ENCODE measurements at places on chromosomes 7 and 10.

DNA sequence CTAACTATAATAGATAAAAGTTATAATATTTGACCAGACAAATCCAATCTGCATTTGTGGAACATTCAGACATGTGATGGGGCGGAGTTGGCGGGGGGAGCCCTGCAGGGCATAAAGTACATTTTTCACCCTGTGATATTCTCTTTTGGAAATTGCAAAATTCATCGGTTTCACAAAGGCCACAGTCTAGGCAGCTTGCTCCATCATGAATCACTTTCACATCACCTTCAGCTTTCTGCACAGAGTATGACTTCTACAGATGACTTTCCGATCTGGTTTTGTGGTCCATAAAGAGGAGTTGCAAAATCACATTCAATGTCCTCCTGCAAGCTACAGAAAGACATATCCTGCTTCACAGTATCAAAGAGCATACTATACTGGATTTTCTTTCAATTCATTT lies 51.4 kb upstream of the APBB1IP start:
- no peak for DNase-seq

- no peak for DNase-seq
Measured at GRCh38 chr7:72020311-72020710, 391.8 kb downstream of the CALN1 start.

DNA sequence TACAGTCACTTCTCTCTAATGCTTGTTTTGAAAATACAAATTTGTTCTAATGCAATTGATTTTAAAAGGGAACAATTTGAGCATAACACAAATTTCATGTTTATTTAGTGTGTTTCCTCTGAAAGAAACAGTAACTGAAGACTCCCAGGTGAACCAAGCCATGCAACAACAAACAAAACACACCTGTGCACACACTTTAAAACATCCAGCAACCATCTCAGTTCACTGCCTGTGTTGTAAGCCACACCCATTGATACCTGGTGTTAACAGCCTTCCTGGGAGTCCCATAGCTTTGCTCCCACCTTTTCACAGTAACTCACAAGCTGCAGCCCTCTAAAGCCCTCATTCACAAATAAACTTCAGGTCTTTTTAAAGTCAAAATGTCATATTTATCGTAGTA lies 89.3 kb downstream of the DOCK4 start:
- DNase-seq, result no peak

DNA sequence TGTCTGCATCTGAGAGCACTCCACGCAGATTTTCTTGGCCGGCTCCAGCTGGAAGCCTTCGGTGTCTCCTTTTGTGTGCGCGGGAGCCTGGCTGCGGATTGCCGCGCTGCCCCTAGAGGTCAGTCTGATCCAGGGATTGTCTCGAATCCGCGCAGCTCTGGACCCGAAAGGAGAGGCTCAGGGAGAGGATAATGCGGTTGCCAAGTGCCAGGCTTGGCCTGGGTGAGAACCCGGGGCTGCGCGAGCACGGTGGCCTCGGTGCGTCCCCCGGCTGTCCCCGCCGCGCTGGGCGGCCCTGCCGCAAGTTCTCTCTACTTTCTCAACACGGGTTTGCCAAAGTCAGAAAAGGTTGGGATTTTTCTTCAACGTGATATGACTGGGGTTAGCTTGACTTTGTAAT lies 140.9 kb downstream of the ADCYAP1R1 start:
- no peak for DNase-seq

DNA sequence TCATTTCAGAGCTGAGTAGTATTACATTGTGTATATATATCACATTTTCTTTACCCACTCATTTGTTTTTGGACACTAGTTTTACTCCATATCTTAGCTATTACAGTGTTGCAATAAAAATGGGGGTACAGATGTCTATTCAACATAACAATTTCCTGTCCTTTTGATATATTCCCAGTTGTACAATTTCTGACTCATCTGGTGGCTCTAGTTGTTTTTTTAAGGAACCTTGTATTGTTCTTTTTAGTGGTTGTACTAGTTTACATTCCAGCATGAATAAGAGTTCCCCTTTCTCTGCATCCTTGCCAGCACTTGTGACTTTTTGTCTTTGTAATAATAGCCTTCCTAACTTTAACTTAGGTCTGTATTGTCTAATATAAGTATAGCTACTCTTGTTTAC lies 739.9 kb downstream of the XPNPEP1 start:
- no peak for DNase-seq
